ENCODE measurements at places on chromosomes 12 and 14.

DNA sequence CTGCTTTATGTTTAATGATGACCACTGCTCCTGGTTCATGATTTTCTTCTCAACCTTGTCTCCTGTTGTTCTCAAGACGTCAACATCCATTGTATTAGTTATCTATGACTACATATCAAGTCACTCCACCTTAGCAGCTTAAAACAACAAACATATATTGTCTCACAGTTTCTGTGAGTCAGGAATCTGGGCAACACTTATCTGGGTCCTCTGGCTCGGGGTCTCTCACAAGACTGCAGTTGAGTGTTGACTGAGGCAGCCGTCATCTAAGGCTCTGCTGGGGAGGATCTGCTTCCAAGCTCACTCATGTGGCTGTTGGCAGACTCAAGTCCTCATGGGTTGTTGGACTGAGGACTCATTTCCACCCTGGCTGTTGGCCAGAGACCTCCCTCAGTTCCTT lies 27.3 kb upstream of the FRS2 start:
- no peak for DNase-seq

- DNase-seq: no peak
These were observed 147.9 kb downstream of the PPFIA2 start for GRCh38 chr12:81610955-81611889.

DNA sequence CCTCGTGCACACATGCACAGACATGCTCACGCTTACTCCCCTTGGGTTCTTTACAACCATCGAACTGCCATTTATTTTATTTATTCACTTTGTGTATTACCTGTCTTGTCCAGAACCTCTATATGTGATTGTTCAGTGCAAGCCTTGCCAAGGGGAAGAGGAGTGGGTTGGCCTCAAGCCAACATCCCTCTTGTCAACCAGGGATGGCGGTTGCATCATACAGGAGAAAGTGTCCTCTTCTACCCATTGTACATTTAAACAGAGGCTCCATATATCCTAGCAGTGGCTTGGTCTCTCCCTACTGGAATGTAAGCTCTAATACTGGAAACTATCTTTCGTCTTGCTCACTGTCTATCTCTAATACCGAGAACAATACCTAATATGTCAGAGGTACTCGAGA lies 108.4 kb downstream of the C12orf42 start:
- DNase-seq: no peak

DNA sequence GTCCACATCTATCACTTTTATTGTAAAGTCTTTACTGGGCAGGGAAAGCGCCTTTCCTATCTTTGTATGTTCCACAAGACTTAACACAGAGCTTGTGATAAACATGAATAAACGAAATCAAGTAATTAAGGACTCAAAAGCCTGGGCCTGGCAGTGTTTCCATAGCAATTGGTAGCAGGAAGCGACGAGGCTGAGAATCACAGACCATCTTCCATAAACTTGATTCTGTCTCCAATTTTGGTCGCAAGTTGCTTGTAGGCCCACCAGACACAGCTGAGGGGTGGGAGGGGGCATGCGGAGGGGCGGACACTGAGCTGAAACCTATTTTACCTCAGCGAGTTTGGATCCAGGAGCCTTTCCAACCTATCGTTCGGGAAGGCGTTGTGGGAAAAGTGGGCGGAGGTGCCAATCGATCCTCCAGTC lies 302 bp downstream of the CCDC38 start:
- DNase-seq: no peak

DNA sequence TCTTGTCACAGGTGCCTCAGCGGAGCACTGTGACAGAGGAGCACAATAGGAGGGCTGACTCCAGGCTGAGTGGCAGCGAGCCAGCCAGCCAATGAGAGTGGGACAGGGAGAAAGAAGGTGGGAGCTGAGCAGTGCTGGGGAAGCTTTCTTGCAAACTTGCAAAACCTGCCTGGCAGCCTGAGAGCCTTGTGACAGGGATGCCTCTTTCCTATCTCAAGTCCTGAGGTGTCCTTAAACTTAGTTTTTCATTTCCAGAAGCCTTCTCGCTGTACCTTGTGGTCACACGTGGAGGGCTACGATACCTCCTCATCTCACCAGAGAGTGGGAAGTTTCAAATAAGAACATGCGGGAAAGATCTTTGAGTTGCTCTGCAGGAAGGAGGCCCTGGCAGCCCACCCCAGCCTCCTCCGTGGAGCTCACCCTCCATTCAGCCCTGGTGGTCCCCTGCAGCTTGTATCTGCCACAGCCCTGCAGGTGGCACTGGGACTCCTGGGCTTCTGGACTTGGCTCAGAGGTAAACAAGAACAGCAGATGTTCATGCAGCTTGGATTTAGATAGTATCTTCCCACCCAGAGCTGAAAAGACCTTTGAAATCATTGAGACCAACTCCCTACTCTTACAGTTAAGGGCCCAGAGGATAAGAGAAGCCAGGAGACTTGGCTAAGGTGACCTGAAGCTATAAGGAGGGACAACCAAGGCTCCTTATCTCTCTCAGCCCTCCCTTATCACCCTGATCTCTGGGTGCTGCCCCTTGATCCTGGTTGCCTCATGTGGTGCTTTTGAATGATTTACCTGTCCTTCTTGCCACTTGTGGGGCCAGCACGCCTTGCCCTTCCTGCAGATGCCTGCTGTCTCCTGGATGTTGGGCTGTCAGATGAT lies 153.5 kb upstream of the MAX start:
- no peak for DNase-seq

GRCh38 chr14:58607952-58608317 lies 29.8 kb upstream of the DACT1 start:
- no peak for DNase-seq

All from mesenteric fat pad (tissue), 1 donor.